ENCODE measurements at places on chromosomes 3 and 15. TPM values are rescaled to one million over a fixed set of nuclear protein-coding genes. Genes with fewer than 3 reads are reported as not detected.

SH2D7 gene
- not detected for total RNA-seq

IQCF5 gene
- not detected for total RNA-seq

ZNF860 gene
- 0.32 TPM for total RNA-seq

TRH gene
- total RNA-seq, result not detected

DNAH12 gene
- total RNA-seq, result not detected

Measured in cardiac atrium fibroblast (primary cell).